GM18507 (cell line): ENCODE measurements at places on chromosomes 7 and 10.

DNA sequence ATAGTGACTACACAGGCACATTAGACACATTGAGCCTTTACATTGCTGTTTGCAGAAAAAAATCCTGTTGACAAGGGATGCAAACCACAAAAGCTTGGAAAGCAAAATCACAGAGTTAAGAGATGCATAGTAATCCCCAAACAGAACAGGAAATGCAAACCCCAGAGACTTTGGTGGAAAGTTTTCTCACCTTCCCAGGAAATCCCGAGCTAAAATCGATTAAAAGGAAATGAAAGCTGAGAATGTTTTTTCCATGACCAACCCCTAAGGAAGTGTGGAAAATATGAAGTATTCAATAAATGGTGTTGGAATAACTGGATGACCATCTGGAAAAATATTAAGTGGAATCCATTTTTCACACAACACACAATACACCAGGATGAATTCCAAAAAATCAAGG, 598.7 kb downstream of the GRID1 start:
- no peak for DNase-seq

DNA sequence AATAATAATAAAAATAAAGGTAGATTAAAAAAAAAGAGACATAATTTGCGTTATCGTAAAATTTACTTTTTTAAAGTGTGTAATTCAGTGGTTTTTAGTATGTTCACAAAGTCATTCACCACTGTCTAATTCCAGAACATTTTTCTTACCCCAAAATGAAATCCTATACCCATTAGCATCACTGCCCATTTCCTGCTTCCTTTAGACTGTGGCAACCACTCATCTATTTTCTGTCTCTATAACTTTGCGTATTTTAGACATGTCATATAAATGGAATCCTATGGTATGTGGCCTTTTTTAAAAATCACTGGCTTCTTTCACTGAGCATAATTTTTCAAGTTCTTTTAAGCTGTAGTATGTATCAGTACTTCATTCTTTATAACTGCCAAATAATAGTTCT, 53.6 kb downstream of the KAT6B start:
- no peak for DNase-seq

DNA sequence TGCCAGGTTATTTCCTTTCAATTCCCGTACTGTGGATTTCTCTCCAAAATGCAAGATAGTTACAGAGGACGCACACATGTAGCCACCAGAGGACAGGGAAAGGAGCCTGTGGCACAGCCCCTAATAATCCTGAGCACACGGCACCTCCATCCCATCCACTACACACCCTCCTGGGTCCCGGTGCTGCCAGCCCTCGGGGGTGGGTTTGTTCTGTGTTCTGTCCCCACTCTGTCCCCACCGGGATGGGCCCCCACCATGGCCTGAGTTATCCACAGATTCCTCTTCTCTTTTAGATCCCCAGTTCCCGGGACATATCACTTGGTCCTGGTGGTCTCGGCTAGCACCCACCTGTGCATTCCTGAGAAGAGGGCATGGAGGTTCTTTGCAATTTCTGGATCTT, 196.9 kb upstream of the PPP2R2D start:
- DNase-seq, result no peak

- no peak for DNase-seq
Measured at GRCh38 chr10:64312876-64313275, 791.7 kb downstream of the REEP3 start.

DNA sequence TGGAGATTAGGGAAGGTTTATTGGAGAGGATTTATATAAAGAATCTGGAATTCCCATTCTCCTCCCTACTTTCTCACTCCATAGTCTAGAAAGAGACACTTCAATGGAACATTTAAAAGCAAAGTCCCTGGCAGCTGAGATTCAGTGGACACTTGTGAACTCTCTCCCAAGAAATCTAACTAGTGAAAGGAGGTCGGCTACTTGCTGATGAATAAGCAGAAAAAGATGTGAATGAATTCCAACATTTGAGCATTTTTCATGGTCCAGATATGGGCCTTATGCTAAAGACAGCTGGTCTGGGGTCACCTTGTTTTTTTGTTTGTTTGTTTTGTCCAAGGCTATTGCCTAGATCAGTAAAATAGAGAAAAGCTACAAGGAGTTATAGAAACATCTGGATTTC, 141.1 kb upstream of the LRRTM3 start:
- no peak for DNase-seq

GRCh38 chr7:54390565-54390964, 151.6 kb upstream of the VSTM2A start:
- DNase-seq, result no peak

DNA sequence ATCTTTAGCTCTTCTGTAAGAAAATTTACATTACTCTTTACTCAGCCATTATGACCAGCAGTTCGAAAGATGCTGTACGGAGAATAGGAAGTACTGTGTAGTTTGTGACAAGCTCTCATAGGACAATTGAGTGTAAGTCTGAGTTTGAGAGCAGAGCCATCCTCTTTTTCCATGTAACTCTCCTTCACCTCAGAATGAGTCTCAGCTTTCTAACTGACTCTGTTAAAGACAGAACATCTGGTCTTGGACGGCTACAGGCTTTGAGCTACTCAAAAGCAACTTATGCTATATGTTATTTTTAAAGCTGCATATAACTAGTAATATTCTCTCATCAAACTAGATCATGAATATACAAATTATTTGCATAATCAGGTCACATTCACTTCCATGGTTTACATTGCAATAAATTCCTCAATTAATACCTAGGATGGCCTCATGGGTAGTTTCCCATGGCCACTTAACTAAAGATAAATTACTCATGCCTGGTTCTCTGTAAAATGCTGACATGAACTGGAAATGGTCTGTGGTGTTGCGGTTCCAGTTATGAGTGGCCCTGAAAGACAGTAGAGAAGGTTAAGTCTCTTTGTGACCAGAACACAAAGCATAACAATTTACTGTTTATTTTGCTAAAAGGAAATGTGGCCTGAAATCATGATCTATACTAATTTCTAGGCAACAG, 358.7 kb downstream of the PHF14 start:
- no peak for DNase-seq

DNA sequence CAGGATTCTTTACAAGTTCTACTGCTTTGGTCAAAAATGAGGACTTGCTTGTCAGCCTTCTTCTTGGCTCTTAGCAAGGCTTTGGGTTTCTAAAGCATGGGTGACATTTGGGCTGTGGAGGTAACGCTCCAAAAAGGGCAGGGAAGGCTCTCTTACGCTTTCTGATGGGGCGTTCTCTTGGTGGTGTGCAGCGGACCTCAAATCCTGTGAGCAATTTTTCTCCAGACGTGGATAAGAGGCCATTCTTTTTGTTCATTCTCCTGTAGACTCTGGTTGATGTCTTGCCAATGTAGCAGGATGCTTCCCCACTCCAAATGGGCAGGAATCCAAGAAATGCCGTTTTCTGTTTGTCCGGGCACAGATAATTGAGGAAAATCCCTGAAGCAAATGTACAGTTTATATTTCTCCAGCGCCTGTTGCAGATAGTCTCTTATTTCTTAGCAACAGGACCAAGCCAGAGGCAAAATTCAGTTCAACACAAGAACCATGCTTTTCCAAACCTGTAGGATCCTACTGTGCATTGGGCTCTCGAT, 138.4 kb upstream of the NFE2L3 start:
- DNase-seq, result no peak

DNA sequence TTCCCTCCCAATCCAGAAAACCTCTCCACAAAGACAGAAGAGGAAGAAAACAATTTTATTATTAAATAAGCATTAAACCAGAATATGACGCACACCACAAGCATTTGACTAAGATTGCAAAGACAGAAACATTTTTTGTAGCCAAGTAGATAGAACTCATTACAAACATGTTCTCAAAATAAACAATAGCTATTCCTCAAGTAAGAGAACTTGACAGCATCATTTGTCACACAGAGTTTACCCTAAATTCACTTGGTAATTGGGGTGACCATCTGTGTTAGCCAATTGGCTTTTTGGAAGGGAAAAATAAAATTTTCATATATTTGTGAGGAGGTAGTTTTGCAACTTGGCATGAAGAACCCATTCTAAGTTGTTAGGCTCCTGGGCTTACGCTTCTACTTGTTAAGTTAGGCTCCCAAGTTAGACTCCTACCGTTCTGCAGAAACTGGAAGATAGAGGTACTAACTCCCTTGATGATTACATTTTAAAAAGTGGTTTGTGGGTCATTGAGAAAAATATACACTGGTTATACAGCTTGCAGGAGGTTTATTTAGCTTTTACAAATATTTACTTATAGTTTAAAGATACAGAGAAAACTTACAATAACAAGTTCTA, 618.6 kb upstream of the CNTNAP2 start:
- no peak for DNase-seq

DNA sequence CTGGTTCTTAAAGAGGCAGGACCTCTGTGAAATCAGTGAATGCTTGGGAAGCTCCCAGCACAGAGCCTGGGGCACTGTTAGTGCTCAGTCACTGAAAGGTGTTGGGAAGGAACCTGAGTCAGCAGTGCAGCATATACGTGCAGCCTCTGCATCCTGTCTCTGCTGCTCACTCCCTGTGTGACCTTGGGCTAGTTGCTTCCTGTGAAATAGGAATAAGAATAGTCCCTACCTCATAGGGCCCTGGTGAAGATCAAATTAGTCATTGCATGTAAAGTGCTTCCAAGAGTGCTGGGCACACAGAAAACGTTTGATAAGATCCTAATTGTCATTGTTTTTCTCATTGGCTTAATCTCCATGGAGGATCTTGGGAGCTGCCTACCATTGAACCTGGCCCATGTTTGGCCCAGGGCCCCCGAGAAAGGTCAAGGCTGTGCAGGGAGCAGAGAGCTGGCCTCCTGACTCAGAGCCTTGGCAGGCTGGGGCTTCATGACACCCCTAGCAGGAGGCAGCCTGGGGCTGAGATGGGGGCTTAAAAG, 73.3 kb upstream of the COL13A1 start:
- no peak for DNase-seq

DNA sequence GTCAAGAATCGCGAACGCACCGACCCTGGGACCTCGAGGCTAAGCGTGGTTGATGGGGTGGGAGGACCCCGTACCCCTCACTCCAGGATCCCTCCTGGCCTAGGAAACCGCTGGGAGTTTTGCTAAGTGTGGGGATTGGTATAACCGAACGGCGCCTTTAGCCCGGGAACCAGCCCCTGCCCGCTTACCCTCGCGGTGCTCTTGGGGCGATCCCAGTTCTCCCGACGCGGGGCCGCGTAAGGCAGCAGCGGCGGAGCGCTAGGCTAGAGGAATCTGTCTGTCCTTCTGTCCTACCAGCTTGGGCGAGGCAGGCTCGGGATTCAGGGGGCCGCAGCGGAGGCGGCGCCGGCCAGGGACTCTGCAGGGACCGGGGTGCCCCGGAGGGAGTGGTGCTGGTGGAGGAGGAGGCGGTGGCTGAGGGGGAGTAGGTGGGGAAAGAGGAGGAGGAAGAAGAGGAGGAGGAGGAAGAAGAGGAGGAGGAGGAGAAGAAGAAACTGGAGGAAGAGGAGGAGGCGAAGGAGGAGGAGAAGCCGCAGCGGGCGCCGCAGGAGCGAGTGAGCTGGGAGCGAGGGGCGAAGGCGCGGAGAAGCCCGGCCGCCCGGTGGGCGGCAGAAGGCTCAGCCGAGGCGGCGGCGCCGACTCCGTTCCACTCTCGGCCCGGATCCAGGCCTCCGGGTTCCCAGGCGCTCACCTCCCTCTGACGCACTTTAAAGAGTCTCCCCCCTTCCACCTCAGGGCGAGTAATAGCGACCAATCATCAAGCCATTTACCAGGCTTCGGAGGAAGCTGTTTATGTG, 439 bp upstream of the EMX2 start:
- DNase-seq, result no peak

GRCh38 chr10:35940141-35941041, 298.3 kb upstream of the FZD8 start:
- no peak for DNase-seq

GRCh38 chr10:42974693-42975002, 102.2 kb upstream of the RET start:
- DNase-seq, result no peak

GRCh38 chr7:130127821-130128317, 57.5 kb downstream of the KLHDC10 start:
- no peak for DNase-seq

- peak; percentile 47 for DNase-seq
Measured at GRCh38 chr10:11698691-11699549, 43.3 kb upstream of the ECHDC3 start.

DNA sequence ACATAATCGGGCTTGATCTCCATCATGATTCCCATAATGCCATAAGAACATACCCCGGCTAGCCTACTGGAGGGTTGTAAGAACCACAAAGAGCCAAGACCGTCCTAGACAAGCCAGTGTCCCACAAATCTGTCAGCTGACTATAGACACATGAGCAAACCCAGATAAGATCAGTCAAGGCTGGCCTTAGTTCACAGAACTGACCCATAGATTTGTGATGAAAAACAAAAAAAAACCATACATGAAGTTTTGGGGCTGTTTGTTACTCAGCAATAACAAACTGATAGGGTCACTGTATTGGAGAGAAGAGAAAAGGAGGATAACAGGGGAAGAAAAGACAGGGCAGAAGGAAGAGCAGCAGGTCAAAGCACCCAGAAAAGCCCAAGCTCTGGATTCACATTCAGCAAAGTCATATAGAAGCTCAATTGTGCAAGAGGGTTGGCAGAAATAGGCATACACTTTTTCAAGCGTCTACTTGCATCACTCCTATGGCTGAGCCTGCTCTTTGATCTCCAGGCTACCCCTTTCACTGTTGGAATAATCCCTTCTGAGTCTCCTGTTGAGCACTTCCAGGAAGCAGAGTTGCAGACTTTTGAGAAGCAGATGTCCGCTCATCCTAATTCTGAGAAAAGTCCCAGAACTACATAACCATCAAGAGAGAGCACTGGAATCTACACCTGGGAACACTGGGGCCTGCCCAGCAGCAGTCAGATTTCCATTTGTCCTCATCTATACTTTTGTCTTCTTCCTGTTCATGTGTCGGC, 122.0 kb upstream of the HABP2 start:
- no peak for DNase-seq
